ENCODE measurements at places on chromosomes 4 and X. TPM values are rescaled to one million over a fixed set of nuclear protein-coding genes. Genes with fewer than 3 reads are reported as not detected.

GRCh38 chr4:99165978-99166377 lies 21.9 kb upstream of the ADH4 start:
- DNase-seq: no peak

DNA sequence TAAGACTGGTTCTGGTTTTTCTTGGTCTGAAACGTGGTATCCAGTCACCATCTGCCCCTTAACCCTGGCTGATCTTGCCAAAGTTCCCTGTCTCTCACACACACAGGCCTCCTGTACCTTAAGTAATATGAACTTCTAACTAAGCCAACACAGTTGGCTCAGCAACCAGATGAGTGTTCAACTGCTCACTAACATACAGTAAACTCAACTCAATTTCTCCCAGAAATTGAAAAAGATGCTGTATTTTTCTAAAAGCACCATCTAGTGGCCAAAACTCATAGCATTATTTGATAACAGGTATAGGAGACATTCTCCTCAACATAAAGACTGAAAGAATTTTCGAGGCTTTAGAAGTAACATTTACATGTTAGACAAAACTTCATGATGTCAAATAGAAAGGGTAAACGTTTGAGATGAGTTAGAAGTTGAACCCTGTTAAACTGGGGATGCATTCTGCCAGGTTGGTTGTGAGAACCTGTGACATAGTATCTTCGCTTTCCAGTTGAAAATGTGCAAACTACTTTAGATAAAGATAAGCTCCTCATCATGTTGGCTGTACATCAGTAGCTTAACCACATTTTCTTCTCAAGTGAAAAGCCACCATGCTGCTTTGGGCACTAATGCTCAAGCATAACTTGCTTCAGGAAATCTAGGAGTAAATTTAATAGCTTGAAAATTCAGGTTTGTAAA lies 31.2 kb downstream of the CCNI start:
- no peak for DNase-seq

- DNase-seq: no peak
Measured at GRCh38 chr4:179941911-179942310, 2301.3 kb upstream of the TENM3 start.

- no peak for DNase-seq
Measured at GRCh38 chr4:180682776-180683175, 1560.4 kb upstream of the TENM3 start.

- no peak for DNase-seq
Measured at GRCh38 chrX:96655947-96656623, 28.6 kb upstream of the DIAPH2 start.

DNA sequence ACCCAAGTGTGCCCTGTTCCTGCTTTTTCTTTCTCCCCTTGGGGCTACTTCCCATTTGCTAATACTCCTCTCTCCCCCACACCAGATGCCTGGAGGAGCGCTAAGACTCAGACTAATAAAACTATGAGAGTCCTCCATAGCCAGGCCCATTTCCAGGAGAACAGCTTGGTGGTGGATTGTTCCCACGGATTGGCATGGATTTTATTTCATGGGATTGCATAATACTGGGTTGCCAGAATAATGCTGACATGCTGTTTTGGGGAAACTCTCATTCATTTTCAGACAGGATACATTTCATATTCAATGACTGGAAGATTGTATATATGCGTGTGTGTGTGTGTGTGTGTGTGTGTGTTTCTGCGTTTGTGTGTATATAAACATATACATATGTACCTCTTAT lies 447.5 kb upstream of the PITX2 start:
- no peak for DNase-seq

GRCh38 chr4:76214177-76214675 lies 602 bp upstream of the SCARB2 start:
- DNase-seq: no peak

GRCh38 chr4:129098531-129099001 lies 2.6 kb downstream of the C4orf33 start:
- no peak for DNase-seq

GRCh38 chr4:120720354-120720934 lies 202.1 kb downstream of the PRDM5 start:
- DNase-seq: no peak

GRCh38 chr4:29033703-29034102 lies 1686.5 kb upstream of the PCDH7 start:
- no peak for DNase-seq

DNA sequence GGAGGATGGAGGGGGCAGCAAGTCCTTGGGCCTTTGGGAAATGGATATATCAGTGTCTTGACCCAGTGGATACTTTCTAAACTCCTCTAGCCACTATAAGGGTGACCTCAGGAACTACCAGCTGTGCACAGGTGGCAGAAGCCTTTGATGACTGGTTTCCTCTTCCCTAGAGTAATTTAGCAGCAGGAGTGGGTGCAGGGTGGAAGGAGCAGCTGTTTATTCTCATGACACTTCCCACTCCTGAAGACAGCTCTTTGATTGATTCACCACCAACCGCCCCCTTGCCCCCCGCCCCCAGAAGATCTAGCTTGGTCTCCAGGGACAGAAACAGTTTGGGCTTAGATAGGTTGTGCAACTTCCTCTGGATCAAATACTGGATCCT lies 63.0 kb downstream of the GPC3 start:
- DNase-seq: no peak

GRCh38 chr4:55468724-55469123 lies 73.0 kb downstream of the TMEM165 start:
- no peak for DNase-seq

DNA sequence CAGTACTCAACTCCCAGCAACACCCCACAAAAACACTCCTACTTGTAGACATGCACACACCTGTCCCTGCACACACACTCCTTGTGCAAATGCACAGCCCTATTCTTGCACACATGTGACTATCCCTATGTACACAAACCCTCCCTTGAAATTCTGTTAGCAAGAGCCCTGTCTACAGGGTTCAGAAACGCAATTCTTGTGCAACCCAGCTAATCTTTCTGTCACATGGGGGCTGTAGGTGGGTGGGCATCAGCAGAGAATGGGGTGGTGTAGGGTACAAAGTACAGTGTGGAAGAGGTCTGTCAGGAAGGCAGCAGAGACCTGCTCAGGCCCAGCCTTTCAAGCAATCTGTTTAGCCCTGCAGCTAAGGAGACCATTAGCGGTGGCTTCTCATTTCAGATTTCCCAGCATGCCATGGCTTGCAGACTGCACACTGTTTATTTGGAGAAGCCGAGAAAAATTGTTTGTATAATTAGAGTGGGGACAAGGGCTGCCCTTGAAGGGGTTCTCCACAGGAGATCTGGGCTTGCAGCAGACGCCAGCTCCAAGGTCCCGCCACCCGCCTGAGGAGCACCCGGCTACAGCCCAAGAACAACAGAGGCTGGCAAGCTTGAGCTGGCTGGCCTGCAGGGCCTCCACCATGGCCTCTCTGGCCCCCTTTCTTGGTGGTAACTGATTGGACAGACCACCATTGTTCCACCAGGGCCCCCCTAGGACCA lies 144.0 kb upstream of the PJA1 start:
- DNase-seq: no peak

- no peak for DNase-seq
Measured at GRCh38 chrX:70973221-70973620, 42.3 kb upstream of the SLC7A3 start.

Gene RAB41
- polyA plus RNA-seq: 0.79 TPM

Gene CHIC2
- 29.0 TPM for polyA plus RNA-seq

Gene ZFP42
- 1.3 TPM for polyA plus RNA-seq

Gene KIAA1210
- polyA plus RNA-seq: 1.7 TPM

Gene SOWAHB
- 7.5 TPM for polyA plus RNA-seq

Gene KCNIP4
- 11.0 TPM for polyA plus RNA-seq

Gene GABRE
- 4.6 TPM for polyA plus RNA-seq

Gene TBC1D9
- 68.9 TPM for polyA plus RNA-seq

Measured in renal cortex interstitium (tissue), 15 donors.